ENCODE measurements at places on chromosomes 1 and 21.

GRCh38 chr1:157831968-157832626, 9.5 kb downstream of the CD5L start:
- no peak for DNase-seq

- DNase-seq, result no peak
These were observed 14.7 kb upstream of the CHIA start for GRCh38 chr1:111275780-111276433.

GRCh38 chr1:182337736-182338571, 53.6 kb downstream of the GLUL start:
- DNase-seq, result no peak

DNA sequence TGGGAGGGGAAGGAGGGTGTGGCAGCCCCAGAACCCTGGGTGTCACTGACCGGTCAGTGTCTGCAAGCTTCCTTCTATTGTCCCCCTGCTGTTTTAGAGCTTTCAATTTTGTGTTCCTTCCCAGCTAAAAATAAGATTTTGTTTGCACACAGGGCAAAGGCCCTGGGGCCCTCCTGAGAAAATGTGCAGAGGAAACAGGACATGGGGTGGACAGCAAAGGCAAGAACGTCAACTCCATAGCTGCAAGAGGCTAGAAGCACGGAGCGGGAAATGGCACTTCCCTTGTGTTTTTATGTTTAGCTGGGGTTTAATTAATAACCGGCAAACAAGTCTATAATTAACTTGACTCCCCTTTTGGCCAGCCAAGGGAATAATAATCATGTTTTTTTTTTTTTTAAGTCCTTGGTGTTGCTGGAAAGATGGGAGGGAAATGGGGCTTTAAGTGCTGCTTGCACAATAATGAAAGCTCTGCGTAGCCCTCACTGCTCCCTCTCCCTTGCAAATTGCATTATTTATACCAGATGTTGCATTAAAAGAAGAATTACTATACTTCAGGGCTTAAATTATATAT, 261.4 kb upstream of the USP24 start:
- DNase-seq, result no peak

GRCh38 chr1:243970077-243970476, 81.0 kb upstream of the ZBTB18 start:
- DNase-seq, result no peak
